GM23338 (cell line): ENCODE measurements at places on chromosomes 2 and 18.
A peak's percentile ranks its signal among the peaks of the same experiment; 100 is the strongest.

DNA sequence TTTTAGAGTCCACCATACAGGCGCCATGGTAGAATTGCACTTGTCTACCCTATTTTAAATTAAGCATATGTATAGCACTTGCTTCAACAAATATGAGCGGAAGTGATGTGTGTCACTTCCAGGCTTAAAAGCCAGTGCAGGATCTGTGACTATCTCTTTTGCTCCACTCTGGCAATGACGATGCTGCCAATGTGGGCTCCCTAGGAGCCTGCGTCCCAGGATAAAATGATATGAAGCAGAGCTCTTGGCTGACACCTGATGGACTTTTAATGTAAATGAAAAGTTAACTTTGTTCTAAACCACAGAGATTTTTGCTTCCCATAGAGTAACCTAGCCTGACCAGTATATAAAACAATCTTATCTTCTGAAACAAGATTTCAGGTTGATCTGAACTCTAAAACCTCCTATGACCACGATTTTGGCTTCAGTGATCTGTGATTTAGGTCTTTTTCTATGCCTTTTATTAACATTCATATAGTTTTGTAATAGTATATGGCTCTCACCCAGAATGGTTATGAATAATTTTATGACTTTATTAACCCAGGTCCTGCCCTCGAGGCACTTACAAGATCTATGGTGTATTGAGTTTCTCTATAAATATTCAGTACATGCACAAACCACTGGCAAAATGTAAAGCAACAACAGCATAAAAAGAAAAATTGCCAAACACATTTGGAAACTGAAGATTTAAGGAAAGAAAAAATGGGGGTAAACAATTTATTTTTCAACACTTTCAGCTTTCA lies 422.5 kb upstream of the PIK3C3 start:
- DNase-seq, result peak; percentile 69

GRCh38 chr18:36582988-36583745 lies 245.6 kb downstream of the TPGS2 start:
- peak; percentile 93 for DNase-seq

GRCh38 chr2:139492131-139492680 lies 712.0 kb upstream of the NXPH2 start:
- DNase-seq, result no peak

DNA sequence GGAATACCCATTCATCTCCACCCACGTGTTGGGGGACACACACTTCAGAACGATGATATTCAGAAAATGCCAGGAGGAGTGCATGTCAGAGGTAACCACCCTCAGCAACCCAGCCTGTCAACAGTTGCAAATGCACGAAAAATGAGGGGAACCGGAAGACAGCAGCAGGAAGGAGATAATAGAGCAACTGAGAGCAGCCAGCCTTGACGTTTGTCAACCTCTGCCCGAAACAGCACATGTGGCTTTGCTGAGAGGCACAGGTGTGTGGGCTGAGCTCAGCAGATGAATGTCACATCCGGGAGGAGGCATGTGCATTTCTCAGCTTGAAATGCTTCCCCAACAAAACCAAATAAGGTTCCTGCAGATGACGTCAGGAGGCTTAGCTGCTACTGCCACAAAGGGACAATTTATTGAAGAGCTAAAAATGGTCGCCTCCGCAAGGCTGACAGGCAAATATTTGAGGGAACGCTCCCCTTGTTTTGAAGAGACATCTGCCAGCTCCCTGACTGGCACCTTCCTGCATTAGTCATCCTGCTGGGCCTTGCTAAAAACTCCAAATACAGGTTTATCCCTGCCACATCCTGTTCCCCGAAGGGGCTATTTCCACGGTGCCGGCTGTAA lies 419.0 kb downstream of the NBAS start:
- no peak for DNase-seq

DNA sequence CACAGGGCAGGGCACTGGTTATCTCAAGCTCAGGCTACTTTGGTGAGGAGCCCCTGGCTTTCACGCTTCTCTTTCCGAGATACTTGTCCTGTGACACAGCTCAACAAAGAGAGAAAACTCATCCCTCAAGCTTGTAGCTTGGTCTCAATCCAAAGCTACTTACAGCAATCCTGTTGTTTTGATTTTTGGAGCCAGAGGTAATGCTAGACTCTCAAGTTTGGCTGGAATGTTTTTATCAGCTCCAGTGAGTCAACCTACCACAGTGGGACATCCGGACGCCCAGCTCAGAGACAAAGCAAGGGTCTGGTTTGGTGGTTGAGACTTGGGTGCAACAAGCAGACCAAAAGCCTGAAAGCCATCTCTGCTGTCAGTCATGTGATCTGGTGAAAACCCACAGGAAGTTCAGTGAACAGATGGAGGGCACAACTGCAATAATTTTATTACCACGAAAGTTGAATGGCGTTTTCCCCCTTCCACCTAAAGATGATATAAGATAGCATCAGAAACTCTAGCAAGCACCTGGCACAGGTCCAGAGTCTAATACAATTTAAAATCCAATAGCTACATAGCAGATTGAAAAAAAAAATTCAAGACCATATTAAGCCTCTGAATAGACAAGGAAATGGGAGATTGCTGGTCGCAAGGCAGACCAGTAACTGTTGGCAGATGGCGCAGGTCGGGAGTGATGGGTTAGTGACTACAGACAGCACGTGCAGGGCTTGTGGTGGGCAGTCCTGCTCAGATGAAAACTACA lies 102.3 kb upstream of the SMAD7 start:
- no peak for DNase-seq
